NCI-H1436 treated with DMSO at 0.1 percent for 48 hours (cell line): ENCODE measurements at places on chromosomes 11 and 22.

DNA sequence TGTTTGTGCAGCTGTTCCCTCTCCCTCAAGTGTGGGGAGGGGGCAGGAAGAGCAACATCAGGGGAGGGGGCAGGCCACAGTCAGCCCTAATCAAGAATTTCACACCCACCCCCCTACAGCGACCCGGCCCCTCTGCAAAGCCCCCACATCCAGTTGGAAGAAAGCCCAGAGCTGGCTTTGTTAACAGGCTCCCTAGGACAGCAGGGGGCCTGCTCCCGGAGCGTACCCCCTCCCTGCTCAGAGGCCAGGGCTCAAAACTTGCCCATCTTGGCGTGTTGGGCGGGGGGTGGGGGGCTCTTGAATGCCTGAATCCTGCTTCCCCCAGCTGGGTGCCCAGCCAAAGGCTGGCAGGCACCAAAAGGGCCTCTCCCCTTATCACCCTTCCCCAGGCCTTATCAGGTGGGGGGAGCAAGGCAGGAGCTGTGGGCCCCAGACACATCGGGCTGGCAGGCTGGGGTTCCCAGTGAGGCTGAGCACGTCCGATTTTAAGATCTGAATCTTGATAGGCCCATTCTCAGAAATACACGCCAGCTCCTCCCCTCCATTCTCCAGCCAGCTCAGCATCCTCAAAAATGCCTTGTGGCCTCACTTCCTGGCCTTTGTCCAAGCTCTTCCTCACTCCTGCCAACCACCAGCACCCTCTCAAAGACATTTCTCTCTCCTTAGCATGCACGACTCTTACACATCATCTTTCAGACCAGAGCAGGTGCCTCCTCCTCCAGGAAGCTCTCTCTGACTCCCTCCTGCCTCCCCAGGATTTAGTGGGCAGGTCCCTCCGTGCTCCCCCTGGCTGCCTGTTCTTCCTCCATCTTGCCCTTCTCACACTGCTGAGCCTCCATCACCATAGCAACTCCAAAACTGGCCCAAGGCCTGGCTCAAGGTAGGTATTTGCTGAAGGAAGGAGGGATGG, 384.8 kb downstream of the MN1 start:
- DNase-seq: no peak

DNA sequence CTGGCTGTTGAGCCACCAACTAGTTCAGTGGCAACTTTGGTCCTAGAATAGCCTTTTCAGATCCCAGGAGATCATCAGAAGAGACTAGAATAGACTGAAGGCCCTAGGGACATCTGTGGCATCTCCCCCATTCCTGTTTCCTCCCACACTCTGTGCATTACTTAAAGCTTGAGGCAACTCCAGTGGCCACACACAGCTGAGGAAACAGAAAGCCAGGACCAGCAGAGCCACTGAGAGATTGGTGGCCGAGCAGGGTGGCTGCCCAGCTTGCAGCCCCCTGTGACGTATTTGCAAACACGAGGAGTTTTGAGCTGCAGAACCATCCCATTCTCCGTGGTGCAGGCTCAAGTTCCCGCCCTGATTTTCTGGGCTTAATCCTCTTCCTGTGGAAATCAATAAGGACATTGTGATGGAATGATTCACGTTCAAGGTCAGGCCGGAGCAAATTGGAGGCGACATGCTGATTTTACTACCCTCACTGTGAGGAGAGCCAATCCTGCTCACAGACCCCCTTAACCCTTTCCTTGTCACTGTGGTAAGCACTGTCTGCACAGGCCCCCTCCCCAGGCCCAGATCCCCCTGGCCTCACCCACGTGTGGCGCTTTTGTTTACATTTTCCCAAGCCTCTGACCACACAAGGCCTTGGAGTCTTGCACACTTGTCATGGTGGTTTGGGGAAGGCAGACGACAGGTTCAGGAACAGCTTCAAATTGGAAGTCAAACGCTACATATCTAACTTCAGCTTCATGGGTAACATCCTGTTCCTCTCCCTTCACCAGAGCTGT, 69.1 kb upstream of the MYOD1 start:
- no peak for DNase-seq

DNA sequence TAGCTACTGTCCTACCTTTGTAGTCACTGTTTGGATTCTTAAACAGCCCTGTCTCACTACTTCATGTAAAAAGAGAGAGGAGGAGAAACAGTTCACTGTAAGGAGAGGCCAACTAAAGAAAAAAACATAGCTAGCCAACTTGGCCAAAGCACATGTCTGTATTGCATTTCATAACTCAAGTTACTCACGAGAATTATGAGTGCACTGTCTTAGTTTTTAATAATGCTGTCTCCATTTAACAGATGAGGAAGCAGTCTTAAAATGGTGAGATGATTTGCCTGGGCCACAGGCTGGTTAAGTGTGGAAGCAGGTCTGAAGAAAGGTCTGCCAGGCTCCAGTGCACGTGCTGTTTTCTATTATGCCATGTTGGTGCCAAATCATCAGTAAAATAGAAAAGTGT, 104.5 kb downstream of the UVRAG start:
- no peak for DNase-seq

- no peak for DNase-seq
Measured at GRCh38 chr11:131136486-131136885, 220.2 kb upstream of the SNX19 start.

GRCh38 chr11:36509201-36509639, 852 bp downstream of the TRAF6 start:
- no peak for DNase-seq

DNA sequence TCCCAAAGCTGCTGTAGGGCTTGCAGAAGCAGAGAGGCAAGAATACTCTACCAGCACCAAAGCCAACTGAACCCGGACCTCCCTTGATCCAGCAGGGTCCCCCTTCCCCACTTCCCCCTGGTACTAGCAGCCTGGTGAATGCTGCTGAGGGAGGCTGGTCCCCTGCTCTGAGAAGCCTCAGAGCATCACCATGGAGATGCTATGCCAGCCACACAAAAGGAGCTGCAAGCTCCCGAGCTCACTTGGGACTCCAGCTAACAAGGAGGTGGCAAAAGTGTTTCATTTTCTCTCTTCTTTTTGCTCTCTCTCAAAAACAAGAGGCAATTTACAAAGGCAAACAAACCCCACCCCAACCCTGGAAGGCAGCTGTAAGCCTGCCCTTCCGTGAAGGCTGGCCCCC, 509.8 kb downstream of the BUD13 start:
- no peak for DNase-seq
